ENCODE measurements at places on chromosomes 1 and 21.

- no peak for DNase-seq
Measured at GRCh38 chr21:37917612-37918011, 1.4 kb upstream of the KCNJ6 start.

DNA sequence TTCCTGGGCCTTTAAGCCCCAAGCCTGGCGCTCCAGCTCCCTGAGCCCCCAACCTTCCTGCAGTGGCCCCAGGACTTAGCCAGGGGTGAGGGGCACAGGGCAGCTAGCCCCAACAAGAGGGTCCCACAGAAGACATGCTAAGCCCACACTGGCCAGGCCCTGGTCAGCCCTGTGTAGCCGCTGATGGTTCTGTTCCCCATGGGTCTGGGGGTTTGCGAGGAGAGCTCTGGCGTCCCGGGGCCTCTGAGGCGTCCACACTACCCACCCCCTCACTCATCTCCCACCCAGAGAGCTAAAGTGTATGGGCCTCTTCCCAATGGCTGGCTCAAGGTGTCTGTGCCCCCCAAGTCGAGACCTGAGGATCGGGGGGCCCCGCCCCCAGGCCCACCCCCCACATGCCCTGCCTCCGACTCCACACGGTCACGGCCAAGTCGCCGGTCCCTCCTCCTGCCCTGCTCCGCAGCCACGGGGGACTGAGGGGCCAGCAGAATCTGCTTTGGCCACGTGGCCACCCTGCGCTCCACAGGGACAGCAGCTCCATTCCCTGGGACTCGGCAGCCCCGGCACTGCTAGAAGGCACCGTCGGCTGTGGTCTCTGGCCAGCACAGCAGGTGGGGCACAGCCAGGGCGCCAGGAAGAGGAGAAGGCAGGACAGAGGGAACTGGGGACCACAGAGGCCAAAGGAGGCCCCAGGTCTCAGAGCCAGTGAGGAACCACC, 7.8 kb downstream of the TNFRSF18 start:
- DNase-seq: no peak

- DNase-seq: no peak
Measured at GRCh38 chr1:59666106-59666505, 148.6 kb upstream of the HOOK1 start.

DNA sequence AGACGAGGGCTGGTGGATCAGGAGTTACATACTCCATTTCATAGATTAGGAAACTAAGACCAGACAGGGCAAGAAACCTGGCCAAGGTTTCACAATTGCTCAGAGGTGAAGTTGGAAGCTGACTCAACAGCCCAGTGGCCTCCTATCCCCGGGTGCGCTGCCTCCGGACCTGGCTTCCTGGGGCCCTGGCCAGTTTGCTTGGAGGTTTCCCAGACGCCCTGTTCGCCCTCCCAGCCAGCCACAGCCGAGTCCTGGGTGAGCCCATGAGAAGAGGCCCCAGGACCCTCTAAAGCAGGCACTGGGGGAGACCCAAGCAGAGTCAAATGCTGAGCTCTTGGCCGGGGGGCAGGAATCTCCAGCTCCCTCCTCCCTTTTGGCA, 180.1 kb downstream of the ZBTB18 start:
- no peak for DNase-seq
